ENCODE measurements at places on chromosomes 7 and 10. TPM values are rescaled to one million over a fixed set of nuclear protein-coding genes. Genes with fewer than 3 reads are reported as not detected.
A peak's percentile ranks its signal among the peaks of the same experiment; 100 is the strongest.

The CLDN3 gene
- 0.27 TPM for polyA plus RNA-seq

The CPVL gene
- 53.2 TPM for polyA plus RNA-seq

The NAMPT gene
- 64.2 TPM for polyA plus RNA-seq

The MKX gene
- polyA plus RNA-seq, result not detected

The POU6F2 gene
- polyA plus RNA-seq, result not detected

The ZNF736 gene
- polyA plus RNA-seq, result 7.0 TPM

The GBX1 gene
- polyA plus RNA-seq, result 2.4 TPM

The BCAP29 gene
- polyA plus RNA-seq, result 54.9 TPM

The TMEM196 gene
- polyA plus RNA-seq, result 0.22 TPM

The TET1 gene
- polyA plus RNA-seq, result 9.7 TPM

The HOGA1 gene
- 0.45 TPM for polyA plus RNA-seq

The DOCK1 gene
- 34.0 TPM for polyA plus RNA-seq

The BAIAP2L1 gene
- polyA plus RNA-seq, result 15.0 TPM

The CCL26 gene
- 0.36 TPM for polyA plus RNA-seq

DNA sequence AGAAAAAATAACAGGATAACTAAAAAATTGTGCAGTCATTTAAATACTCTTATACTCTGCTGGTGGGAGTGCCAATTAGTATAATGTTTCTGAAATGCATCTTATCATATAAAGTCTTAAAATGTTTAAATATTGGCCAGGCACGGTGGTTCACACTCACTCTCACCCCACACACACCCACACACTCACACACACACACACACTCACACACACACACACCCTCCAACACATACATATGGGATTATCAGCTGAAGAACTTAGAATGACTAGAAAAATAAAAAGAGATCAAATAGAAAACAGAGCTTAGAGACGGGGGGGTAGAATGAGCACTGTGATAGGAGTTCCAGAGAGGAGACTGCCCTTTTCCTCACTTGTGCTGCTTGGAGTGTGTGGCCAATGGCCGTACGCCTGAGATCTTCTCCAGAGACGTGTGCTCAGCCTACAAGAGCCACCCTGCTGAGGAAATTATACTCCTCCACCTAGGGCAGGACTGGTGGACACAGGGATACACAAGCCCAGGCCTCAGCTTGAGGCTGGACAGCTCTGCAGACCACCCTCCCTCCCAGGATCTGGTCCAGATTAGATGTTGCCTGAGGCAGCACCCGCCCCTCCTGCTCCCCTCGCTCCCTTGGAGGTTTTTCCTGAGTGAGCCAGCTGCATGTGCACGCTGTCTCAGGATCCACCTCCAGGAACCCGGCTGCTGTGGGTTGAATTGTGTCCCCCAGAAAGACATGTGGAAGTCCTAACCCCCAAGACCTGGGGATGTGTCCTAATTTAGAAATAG, 26.5 kb upstream of the PRKAG2 start:
- no peak for DNase-seq

DNA sequence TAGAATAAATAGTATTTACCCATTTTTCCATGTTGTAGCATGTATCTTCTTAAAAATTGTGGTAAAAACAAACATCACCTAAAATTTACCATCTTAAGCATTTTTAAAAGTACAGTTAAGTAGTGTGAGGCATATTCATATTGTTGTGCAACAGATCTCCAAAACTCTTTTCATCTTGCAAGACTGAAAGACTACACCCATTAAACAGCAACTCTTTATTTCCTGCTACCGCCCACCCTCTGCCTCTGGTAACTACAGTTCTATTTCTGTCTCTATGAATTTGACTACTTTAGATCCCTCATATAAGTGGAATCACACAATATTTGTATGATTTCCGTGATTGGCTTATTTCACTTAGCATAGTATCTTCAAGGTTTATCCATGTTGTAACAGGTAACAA, 40.0 kb upstream of the AGBL3 start:
- no peak for DNase-seq

GRCh38 chr10:4426866-4427265, 399.1 kb upstream of the AKR1E2 start:
- no peak for DNase-seq

DNA sequence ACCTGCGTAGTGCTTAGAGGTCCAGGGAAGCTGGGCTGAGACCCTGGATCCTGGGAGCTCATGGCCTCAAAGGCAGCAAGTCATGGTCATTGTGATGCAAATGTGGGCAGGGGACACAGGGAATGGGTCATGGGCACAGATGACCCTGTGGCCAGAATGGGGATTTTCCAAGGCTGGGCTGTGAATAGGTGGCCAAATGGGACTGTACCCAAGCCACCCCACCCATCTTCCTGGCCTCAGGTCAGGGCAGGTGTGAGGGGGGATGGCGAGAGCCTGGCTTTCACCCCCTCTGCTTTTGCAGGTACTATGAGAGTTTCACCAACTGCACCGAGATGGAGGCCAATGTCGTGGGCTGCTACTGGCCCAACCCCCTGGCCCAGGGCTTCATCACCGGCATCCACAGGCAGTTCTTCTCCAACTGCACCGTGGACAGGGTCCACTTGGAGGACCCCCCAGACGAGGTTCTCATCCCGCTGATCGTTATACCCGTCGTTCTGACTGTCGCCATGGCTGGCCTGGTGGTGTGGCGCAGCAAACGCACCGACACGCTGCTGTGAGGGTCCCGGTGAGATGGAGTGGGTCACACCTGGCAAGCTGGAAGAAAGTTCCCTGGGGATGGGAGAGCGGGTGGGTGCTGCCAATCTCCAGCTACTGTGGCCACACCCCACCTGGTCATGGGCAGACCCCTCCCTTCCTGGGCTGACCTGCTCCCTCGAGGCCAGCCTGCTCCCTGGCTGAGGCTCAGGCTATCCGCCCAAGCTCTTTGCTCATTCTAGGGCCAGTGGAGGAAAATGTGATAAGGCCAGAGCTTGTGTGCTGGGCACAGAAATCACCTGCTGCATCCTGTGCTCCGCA, 25.5 kb downstream of the RAMP3 start:
- no peak for DNase-seq

DNA sequence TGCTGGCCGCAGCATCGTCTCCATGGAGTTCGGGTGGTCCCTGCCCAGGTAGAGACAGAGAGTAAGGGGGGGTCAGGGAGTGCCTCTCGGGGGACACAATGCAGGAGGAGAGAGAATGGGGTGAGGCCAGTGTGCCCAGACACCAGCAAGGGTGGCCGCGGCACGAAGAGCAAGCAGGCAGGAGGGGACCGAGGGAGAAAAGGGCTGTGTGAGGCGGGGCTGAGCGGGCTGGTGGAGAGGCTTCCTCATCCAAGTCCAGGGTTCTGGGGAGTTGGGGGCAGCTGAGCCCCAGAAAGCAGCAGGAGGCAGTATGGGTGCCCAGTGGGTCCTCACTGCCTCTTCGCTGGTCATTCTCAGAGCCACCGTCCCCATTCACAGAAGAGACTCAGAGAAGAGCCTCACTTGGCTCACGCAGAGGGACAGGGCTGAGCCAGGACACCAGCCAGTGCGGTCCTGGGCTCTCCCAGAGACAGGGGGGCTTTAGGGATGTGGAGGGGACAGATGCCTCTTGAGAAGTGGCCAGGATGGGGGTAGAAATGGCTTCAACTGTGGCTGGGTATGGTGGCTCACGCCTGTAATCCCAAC, 78.9 kb downstream of the MICALL2 start:
- no peak for DNase-seq

- no peak for DNase-seq
These were observed 15.5 kb downstream of the TUBGCP2 start for GRCh38 chr10:133292919-133293809.

DNA sequence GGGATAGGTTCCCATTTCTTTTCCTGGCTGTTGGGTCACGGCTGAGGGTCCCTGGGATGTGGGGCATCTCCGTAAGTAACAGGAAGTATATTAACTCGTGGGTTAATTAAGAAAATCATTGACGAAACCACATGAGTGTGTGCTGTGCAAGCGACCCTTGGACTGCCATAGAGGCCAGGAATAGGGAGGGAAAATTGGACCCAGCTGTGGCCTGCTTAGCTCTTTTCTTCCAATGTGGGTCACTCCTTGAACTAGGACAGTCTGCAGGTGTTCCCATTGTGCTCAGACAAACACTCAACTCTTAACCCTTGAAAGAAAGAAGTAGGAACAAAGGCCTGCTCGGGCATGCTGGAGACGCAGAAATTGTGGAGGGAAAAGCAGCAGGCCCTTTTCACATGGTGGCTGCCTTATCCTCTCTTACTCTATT, 25.6 kb upstream of the PLEKHA1 start:
- DNase-seq, result no peak

DNA sequence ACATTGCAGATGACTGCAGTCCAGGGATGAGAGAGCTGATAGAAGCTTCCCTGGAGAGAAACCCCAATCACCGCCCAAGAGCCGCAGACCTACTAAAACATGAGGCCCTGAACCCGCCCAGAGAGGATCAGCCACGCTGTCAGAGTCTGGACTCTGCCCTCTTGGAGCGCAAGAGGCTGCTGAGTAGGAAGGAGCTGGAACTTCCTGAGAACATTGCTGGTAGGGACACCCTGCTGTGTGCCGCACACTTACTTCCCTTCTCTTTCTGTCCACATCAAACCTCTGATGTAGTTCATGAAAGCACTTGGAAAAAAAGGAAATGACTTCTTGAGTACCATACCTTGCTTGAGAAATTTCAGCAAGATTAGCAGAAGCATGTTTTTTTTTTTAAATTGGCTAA, 25.3 kb downstream of the MAP3K8 start:
- no peak for DNase-seq

DNA sequence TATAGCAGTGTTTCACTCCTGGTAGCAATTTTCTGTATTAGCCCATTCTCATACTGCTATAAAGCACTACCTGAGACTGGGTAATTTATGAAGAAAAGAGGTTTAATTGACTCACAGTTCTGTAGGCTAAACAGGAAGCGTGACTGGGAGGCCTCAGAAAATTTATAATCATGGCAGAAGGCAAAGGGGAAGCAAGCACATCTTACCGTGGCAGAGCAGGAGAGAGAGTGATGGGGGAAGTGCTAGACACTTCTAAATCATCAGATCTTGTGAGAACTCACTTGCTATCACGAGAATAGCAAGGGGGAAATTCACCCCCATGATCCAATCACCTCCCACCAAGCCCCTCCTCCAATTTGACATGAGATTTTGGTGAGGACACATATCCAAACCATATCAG, 131.6 kb upstream of the EFCAB10 start:
- DNase-seq, result no peak

GRCh38 chr10:34102237-34102673, 712.8 kb downstream of the PARD3 start:
- DNase-seq, result peak; percentile 88

GRCh38 chr10:29495366-29495765, 139.4 kb downstream of the SVIL start:
- no peak for DNase-seq

DNA sequence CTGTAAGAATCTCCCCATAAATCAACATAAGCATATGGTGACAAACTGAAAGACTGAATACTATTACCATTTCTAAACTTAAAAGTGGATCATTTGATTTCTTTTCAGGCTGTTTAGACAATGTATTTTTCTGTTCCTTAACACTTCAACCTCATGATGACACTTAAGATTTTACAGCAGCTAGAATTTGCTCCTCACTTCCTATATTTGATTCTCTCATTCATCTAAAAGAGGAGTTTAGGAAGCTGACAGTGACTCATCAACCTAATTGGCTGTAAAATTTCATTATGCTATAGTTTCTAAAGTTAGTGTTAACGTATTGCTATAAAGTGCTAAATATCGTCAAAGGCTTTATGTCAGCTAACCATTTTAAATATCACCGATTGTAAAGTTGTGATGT, 478.7 kb downstream of the GRM8 start:
- DNase-seq, result no peak

DNA sequence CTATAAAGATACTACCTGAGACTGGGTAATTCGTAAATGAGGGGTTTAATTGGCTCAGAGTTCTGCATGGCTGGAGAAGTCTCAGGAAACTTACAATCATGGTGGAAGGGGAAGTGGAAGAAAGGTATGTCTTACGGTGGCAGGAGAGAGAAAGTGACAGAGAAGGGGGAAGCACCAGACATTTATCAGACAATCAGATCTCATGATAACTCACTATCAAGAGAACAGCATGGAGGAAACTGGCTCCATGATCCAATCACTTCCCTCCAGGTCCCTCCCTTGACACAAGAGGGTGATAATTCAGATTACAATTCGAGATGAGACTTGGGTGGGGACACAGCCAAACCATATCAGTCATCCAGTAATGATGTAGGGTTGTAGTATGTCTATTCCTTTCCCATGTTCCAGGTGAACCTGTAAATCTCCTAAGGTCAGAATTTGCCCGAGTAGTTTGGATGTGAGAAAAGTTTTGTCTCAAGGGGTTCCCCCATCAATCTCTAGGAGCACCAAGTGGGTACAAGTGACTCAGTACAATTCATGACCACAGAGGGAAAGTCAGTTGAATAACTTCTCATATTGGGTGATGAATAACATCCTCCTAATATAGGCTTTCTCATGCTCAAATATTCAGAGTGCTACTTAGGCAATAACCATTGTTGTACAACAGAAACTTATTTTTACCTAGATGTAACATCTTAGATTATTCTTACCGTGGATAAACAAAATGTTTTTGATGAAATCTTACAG, 39.7 kb upstream of the MTPN start:
- no peak for DNase-seq

GRCh38 chr7:84913731-84914130, 273.1 kb downstream of the SEMA3D start:
- no peak for DNase-seq

GRCh38 chr10:49070701-49071100, 44.6 kb downstream of the VSTM4 start:
- DNase-seq, result no peak

GRCh38 chr10:61643316-61643751, 19.4 kb upstream of the CABCOCO1 start:
- peak; percentile 86 for DNase-seq

DNA sequence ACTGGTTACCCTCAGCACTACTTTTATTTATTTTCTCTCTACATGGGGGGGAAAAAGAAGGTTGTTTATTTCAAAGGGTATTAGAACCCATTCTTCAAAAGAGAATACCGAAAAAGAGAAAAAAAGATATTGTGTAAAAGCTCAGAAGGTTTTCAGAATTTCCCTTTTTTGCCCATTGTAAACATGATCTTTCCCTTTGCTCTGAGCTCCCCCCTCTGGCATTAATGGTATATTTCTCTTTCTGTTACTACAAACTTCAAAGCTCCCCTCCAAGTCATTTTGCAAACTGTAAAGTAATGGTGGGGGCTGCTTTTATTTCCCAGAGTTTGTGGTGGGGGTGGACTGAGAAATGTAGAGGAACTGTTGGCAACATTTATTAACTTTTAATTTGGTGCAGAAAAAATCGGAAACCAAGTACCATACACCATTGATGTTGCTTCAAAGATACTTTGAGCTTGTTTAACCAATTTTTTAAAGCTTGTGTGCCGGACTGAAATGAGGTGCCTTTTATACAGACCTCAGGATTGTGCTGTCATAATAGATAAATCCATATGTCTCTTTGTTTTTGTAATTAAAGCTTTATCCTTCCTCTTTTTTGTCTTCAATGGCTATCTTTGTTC, 181.5 kb downstream of the EXOC4 start:
- DNase-seq, result peak; percentile 37
